ENCODE measurements at places on chromosomes 2 and 18.

GRCh38 chr2:25041307-25041927 is 459 bp upstream of the EFR3B start:
- peak; percentile 84 for DNase-seq

- DNase-seq: no peak
Observed at GRCh38 chr2:121205321-121205942, 79.6 kb downstream of the TFCP2L1 start.

GRCh38 chr2:213545964-213546475 is 261.8 kb downstream of the SPAG16 start:
- no peak for DNase-seq

GRCh38 chr2:88078643-88079172 is 11.1 kb downstream of the SMYD1 start:
- no peak for DNase-seq

GRCh38 chr2:42050703-42051542 is 3.1 kb downstream of the PKDCC start:
- DNase-seq: no peak

DNA sequence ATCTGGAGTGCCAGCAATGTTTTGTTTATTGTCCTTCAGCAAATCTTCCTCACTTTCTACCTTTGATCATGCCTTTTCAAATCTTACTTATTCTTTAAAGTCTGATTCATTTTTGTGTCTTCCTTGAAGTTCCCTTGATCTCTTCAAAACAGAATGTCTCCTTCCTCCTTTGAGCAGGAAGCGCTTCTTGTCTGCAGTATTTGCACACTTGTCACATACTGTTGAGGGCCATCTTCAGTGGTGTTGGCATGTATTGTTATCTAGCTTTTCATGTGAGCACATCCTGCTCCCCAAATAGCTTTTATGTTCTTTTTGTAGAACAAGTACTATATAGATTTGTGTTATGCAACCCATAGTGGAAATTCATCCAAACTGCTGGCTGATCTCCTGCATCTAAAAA is 5.9 kb upstream of the CERS6 start:
- no peak for DNase-seq

DNA sequence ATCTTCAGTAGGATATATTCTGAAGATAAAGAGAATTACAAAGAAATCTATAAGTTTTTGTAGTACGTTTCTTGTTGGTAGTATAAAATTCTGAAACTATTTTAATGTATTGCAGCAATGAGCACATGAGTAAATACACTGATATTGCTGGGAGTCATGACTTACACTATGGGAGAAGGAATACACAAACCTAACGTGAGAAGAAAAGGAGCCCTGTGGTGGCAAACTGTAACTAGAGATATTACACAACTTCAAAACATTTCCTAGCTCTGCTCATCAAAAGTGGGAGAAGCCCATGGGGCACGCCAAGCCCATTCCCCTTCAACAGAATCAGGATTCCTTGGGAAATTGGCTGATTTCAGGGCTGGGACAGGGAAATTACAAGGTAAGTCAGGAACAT is 20.5 kb downstream of the SPIRE1 start:
- peak; percentile 20 for DNase-seq

DNA sequence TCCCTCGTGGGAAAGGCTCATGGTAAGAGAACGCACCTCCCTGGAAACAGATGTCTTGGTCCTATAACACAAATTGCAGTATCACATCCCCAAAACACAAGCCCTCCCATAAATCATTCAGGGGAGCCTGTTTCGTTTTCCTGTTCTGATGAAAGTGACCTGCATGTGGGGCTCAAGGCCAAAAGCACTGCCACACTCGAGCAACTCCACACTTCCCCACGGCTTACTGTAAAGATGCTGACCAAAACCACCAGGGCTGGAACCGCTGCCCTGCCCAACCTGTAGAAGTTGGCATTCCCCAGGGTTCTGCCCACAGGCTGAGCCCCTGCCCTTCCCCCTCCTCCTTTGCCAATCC is 139.7 kb downstream of the BCL11A start:
- DNase-seq: no peak

DNA sequence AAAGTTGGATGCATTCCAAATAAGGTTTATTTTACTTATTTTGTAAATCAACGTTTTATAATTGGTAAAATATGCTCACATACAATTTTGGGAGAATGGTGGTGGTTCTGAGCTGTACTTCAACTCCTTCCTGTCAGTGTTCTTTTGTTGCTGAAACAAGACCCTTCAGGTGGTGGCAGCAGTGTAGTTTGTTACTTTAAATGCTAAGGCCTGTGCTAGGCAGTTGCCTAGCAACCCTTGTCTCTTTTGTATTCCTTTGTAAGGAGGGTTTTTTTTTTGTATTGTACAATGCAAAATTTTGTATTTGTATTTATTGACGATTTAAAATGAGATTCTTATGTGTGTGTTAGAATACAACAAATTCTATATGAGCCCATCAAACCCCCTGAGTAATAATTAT is 166.0 kb upstream of the FAM98A start:
- DNase-seq: peak; percentile 79

DNA sequence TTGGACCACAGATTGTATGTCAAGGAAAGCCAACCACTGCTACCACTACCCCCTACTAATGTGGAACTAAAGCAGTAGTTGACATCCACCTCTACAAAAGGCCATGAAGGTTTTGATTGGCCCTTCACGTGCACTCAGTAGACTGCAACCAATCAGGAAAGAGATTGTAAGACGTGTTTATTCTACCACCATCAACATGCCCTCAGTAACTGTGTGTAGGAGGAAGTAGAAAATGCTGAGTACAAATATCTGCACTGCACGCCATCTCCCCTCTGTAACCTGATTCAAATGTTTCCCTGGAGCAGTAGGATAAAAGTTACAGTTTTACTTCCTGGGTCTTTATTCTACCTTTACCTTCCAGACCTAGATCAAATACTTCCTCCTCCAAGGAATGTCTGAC is 2.9 kb upstream of the CASP10 start:
- no peak for DNase-seq

DNA sequence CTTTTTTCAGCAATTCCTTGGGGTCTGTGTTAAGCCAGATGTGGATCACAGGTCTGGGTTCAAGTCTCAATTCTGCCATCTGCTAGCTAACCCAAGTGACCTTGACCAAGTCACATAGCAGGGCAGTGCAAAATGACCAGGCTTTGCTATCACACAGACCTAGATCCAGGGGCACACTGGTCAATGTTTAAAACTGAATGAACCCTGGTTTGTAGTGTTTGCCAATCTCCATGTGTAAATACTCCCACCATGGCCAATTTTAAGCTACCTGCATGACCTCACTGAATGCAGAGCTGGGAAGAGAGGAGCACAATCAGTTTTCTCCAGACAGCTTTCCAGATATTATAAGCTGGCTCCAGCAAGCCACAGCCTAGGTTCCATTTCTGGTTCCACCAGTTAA is 142.9 kb downstream of the CHST9 start:
- DNase-seq: no peak

DNA sequence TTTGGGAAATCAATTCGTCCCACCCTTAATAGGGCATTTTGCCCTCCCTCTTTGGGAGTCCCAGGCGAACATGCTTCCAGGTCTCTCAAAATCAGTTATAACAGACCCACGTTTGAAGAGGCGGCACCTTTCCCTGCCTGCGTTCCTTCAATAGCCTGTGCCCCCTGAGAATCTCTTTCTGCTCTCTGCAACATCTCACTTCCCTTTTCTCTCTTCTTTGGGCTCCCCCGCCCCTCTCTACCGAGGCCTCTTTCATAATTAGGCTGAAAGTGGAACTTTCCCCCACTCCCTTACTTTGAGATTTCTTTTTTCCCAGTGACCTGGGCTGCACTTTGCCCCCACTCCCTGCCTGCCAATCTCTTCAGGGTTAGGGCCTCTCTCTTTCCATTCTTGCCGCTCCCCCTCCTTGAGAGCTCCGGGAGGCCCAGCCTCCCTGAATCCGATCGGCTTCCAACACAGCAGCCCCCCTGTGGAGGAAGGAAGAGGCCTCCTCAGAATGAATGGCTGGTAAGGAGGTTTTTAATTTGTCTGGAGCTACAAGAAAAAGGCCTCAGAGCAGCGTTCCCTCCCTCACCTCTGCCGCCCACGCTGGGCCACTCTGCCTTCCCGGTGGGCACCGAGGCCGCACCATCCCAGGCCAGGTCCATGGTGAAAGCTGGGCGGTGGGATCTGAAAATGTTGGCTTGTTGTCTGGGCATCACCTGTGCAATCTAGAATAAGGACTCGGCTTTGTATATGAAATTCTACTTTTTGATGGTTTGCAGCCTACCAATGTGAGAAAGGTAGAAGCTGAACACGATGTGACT is 162.6 kb upstream of the SIX3 start:
- peak; percentile 74 for DNase-seq

DNA sequence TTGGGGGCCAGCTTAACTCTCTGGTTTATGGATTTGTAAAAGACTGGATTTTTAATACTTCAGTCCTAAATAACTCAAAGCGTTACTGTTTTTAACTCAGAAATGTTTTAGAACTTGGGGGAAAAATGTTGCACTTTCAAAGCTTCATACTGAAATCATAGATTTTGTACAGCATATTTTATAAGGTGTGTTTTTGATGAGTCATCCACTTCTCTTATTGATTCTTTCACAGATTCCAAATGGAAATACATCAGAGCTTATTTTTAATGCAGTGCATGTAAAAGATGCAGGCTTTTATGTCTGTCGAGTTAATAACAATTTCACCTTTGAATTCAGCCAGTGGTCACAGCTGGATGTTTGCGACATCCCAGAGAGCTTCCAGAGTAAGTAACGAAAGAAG is 28.9 kb downstream of the MALT1 start:
- no peak for DNase-seq

DNA sequence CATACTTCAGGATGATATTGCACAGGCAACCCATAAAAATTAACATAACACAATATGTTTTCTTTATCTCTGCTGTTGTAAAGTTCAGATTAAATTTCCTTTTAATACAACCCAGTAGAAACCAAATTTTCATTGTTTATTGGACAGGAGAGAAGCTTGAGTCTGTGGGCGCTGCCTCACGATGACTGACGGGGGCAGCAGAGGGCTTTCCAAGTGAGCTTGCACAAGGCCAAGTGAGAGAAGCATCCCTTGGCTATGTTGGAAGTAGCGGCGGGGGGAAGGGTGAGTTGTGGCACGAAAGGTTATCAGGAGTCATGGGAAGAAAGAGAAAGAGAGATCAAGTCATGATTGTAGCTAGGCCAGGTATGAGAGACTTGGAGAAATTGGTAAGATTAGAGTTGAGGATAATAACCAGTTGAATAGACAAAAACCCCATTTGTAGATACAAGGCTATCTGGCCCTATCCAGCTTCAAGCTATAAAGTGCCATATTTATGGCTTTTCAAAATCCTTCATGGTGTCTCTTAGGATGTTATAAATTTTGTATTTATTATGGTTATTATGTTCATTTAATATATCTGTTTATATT is 413.7 kb upstream of the FAM98A start:
- peak; percentile 95 for DNase-seq

- no peak for DNase-seq
Observed at GRCh38 chr2:54486766-54487165, 30.6 kb downstream of the SPTBN1 start.

- DNase-seq: no peak
Observed at GRCh38 chr2:7625392-7626138, 708.4 kb downstream of the RNF144A start.

DNA sequence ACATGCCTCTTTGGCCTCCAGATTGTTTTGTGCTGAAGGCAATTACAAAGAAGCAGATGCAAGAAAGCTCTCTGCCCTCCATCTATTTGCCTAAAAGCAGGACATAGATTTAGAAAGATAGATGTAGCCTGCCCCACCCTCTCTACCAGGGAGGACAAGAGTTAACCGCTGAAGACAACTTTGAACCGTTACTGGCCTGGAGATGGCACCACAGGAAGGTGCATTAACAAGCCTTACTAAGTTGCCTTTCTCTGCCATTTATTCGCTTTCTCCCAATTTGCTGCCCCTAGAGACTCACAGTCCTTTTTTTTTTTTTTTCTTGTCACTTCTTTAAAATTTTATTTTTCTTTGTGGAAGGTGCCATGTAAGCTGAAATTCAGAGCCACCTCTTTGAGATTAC is 28.8 kb upstream of the RMDN2 start:
- peak; percentile 69 for DNase-seq

DNA sequence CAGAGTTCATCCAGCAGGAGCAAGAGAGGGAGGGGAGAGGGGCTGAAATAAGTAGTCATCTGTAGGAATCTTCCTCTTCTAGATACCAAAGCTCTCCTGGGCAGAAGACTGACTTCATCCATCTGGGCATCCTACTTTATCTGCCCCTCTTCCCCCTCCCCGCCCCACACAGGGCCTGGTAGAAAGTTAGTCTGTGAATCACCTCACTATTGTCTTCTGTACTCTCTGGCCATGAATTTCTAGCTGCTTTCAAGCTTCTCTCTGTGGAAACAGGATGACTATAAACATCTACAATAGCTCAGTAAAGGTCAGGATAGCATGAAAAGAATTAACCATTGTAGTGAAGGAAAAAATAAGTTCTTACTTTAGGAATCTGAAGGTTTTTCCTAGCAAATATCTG is 47.7 kb upstream of the RNU4ATAC start:
- DNase-seq: no peak

DNA sequence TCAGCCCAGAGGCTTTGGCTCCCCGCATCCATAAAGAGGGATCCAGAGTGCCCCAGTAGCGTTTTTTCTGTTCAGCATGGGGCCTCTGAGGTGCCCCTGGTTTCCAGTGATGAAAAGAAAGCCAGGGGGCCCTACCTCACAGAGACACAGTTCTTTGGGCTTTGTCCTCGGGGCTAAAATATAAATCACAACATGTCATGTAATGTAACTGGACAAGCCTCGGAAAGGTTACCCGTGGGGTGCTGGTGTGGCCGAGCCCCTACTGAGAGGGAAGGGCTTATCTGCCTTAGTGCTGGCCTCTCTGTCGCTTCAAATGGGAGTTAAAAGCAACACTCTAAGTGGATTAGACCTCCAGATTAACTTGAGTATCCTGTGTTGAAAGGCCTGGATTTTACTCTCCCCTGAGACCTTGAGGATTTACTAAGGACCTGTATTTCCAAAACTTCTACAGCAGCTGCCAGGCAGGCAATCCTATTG is 251.6 kb upstream of the APCDD1 start:
- peak; percentile 85 for DNase-seq

GRCh38 chr2:196315388-196316049 is 144.1 kb upstream of the STK17B start:
- no peak for DNase-seq

DNA sequence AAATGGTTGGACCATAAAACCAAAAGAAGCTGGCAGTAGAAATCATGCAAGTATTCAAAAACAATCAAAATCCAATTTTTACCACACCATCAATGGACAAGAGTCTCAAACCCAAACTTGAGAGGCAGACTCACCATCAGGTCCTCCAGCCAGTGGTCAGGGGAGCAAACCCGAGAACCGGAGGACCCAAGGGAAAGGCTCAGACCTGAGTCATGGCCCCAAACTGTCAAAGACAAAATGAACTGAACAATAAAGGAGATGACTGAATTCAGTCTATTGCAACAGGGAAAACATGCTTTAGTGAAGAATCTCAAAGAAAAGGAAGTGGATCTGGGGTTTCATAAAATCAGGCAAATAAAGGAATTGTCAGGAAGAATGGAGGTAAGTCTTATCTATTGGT is 150.7 kb upstream of the MGAT5 start:
- no peak for DNase-seq

- peak; percentile 55 for DNase-seq
Observed at GRCh38 chr2:9378433-9379390, 44.6 kb downstream of the ITGB1BP1 start.

Measured in mesendoderm (in vitro differentiated cells).